Uterus (tissue), 4 donors: ENCODE measurements at places on chromosomes 7 and 10. TPM values are rescaled to one million over a fixed set of nuclear protein-coding genes. Genes with fewer than 3 reads are reported as not detected.

DNA sequence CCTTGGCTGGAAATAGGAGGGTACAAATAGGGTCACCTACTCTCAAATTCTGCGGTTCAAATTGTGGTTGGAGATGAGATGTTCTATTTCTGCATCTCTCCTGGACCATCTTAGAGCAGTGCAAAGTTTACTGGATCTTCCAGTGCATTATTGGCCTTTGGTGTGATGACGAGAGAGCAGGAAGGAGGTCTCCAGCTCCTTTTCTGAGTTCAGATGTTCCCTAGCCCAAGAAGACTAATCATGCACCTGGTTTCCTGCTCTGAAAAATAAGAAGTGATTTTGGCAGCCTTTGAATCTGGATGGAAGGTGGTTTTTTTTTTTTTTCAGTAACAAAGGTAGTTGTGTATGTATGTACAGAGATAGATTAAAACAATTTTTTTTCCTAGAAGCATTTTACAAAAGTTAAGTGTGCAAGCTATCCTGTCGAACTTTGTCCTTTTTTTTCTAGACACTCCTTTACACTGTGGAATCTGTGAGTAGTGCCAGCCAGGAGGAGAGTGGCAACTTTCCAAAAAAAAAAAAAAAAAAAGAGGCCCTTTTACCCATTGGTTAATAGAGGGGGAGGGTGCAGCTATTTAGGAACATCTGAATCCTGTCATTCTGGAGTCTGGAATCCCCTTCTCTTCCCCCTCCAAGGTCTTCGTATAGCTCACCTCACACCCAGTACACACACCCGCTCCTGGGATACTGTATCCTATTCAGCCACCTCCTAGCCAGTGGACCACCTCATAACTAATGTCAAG lies 26.3 kb downstream of the PAPSS2 start:
- no peaks in the 10 kb centered on the region for H3K27me3 ChIP-seq
- H3K36me3 ChIP-seq = no peaks in the 10 kb centered on the region
- H3K4me3 ChIP-seq = no peak overlapping the region
- DNase-seq = no peak
- no peak overlapping the region for H3K27ac ChIP-seq

- DNase-seq = no peak
- H3K27ac ChIP-seq = peak overlapping the region; percentile 38
- H3K4me3 ChIP-seq = no peak overlapping the region
- H3K36me3 ChIP-seq = no peaks in the 10 kb centered on the region
- H3K4me1 ChIP-seq = no peaks in the 10 kb centered on the region
- no peaks in the 10 kb centered on the region for H3K27me3 ChIP-seq
Observed at GRCh38 chr10:34193931-34194626, 621.0 kb downstream of the PARD3 start.

GRCh38 chr10:130423455-130424305 lies 287.5 kb downstream of the GLRX3 start:
- no peaks in the 10 kb centered on the region for H3K27me3 ChIP-seq
- no peaks in the 10 kb centered on the region for H3K36me3 ChIP-seq
- H3K27ac ChIP-seq = no peak overlapping the region
- H3K4me3 ChIP-seq = no peak overlapping the region

DNA sequence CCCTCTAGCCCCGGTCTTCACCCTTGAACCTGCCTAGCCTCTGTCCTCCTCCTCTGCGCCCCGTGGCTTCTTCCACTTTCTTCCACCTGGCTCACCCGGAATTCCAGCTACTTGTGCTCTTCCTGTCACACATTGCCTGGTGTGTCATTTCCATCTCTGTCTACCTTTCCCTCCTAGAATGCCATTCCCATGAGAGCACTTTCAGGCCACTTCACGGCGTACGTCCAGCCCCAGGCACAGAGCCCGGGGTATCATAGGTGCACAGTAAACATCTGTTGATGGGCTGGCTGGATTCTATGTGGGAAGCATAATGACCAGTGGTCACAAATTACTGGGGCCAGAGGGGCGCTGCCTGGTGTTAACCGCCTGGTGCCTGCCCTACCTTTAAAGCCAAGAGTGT lies 161.3 kb downstream of the CUX1 start:
- no peak for DNase-seq
- H3K4me1 ChIP-seq = no peaks in the 10 kb centered on the region
- no peak overlapping the region for H3K27ac ChIP-seq
- no peak overlapping the region for H3K4me3 ChIP-seq
- H3K27me3 ChIP-seq = no peaks in the 10 kb centered on the region

GRCh38 chr7:16734148-16734726 lies 19.3 kb upstream of the TSPAN13 start:
- H3K36me3 ChIP-seq = no peaks in the 10 kb centered on the region
- no peaks in the 10 kb centered on the region for H3K27me3 ChIP-seq
- no peak overlapping the region for H3K27ac ChIP-seq
- H3K4me1 ChIP-seq = no peaks in the 10 kb centered on the region
- no peak for DNase-seq
- H3K4me3 ChIP-seq = no peak overlapping the region

The ADAM12 gene
- 60.8 TPM for total RNA-seq
